Stimulated activated CD4-positive, alpha-beta T cell treated with anti-CD3 and anti-CD28 coated beads, TNF-alpha, amount 100 ng/mL, for 1 hour (primary cell): ENCODE measurements at places on chromosomes 5 and 9.

DNA sequence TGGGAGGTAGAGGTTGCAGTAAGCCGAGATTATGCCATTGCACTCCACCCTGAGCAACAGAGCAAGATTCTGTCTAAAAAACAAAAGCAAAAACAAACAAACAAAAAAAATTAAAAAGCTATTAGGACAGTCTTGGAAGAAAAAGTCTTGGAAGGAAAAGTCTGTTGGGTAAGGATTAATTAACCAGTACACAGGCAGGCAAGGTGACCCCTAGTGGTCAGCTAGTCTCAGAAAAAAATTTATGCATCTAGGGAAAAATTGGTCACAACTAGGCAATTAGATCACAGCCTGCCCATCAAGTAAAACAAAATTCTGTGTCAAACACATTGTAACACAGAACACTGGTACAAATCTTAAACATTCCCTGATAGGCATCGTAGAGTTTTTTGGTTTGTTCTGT, 6.7 kb upstream of the ANKRD18B start:
- DNase-seq = no peak

GRCh38 chr5:17081142-17081541, 136.3 kb upstream of the BASP1 start:
- no peak for DNase-seq

DNA sequence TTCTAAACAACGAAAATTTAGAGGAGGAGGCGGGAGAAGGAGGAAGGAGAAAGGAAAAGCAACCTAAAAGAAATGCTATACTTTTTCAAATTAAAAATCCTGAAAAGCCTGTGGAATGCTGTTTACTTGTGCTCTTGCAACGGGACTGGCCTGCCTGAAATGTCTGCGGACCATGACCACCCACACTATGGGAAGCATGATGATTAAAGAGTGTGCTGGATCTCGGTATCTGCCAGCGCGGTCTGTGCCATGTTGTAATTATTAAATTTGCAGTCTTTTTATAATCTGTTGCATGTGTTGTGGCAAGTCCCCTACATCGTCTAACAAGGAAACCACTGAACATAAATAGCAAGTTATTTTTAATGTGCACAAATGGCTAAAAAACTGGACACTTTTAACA, 111.4 kb downstream of the FANCC start:
- DNase-seq = no peak

- no peak for DNase-seq
Observed at GRCh38 chr9:110125207-110125751, 82.7 kb downstream of the C9orf152 start.

- DNase-seq = no peak
Observed at GRCh38 chr5:135867599-135867998, 28.0 kb downstream of the IL9 start.

DNA sequence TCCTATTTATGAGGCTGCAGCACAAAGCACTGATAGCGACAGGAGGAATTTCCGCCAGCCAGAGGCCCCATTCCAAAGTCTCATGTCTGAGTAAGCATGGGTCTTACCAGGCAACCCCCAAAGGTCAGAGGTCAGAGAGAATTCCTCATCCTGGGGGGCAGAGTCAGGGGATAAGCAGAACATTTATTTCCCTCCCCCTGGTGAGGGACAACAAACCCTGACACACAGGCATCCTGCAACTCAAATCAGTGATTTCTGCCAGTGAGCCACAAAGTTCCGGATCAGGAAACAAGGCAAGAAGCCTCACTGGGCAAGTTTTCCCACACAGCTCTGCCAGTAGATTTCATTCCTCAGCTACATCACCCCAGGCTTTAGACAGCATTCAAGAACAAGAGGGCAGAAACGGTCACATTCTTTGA, 37.0 kb downstream of the ADAMTS12 start:
- no peak for DNase-seq

GRCh38 chr5:175288048-175288621, 155.8 kb downstream of the DRD1 start:
- DNase-seq = no peak

- no peak for DNase-seq
Observed at GRCh38 chr5:76801803-76802195, 17.0 kb upstream of the F2RL1 start.

- DNase-seq = no peak
Observed at GRCh38 chr5:174355208-174355612, 309.7 kb downstream of the NSG2 start.

DNA sequence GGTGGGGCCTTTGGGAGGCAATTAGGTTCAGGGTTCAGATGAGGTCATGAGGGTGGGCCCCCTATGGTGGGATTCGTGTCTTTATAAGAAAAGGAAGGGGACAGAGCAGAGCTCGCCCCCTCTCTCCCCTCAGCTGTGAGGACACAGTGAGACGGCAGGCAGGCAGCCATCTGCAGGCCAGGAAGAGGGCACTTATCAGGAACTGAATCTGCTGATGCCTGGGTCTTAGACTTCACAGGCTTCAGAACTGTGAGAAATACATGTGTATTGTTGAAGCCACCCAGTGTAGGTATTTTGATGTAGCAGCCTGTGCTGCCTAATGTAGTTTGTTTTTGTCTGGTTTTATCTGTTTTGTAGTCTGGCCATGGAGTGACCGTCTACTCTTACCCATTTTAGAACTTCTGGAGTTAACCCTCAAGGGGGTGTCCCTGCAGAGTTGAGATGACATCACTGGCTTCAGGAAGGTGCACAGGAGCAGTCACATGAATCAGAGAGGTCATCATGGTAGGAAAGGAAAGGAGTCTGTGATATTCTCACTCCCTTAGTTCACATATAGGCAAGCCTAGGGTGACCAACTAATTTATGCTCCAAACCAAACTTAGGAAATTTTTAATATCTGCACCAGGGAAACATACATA, 71.0 kb downstream of the LRRC70 start:
- DNase-seq = no peak

- no peak for DNase-seq
Observed at GRCh38 chr5:52007230-52007858, 624.1 kb downstream of the ISL1 start.

DNA sequence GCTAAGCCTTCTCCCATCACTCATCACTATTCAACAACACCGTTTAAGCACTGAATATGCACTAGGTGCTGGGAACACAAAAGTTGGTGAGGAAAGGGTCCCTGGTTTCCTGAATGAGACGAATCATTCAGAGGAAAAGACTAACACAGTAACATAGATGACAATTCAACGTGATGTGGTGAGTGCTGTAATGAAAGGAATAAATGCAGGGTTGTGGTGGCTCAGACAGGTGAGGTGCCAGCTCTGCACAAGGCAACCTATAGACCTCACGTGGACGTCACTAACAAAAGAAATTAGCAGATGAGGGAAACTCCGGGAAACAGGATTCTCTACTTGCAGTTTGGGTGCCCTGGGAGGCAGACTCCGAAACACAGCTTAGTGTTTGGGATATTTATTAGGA, 40.0 kb upstream of the ERBIN start:
- DNase-seq = no peak

DNA sequence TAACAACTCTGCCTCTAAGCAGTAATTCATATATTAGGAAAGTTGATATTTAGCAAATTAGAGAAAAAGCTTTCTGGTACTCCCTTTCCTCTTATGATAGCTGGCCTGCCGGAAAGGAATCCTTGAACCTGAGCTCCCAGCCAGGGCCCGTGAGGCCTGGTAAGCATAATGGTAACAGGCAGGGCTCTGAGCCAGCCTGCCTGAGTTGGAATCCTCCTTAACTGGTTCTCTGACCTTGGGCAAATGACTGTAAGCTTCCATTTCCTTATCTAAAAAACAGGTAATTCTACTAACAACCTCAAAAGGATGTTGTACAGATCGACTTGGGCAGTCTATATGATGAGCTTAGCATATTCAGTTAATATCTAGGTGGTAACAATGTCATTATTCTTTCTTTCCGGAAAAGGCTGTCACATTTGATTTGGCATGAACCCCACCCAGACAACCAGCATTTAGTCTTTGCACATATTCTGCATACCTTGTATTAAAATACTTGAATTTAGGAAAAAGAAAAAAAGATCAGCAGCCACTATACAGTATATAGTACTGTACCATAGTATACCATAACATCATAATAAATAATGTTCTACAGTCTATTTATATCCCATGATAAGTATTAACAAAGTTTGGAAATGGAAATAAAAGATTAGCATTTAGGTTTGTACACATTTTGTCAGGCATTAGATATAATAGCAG, 55.7 kb upstream of the MAP3K1 start:
- no peak for DNase-seq

- DNase-seq = no peak
Observed at GRCh38 chr9:13352451-13352979, 73.0 kb upstream of the MPDZ start.
